GF-D8 (cell line): ENCODE measurements at places on chromosomes 11 and 22.

- no peak for DNase-seq
These were observed 7.3 kb upstream of the FUT4 start for GRCh38 chr11:94536386-94536785.

DNA sequence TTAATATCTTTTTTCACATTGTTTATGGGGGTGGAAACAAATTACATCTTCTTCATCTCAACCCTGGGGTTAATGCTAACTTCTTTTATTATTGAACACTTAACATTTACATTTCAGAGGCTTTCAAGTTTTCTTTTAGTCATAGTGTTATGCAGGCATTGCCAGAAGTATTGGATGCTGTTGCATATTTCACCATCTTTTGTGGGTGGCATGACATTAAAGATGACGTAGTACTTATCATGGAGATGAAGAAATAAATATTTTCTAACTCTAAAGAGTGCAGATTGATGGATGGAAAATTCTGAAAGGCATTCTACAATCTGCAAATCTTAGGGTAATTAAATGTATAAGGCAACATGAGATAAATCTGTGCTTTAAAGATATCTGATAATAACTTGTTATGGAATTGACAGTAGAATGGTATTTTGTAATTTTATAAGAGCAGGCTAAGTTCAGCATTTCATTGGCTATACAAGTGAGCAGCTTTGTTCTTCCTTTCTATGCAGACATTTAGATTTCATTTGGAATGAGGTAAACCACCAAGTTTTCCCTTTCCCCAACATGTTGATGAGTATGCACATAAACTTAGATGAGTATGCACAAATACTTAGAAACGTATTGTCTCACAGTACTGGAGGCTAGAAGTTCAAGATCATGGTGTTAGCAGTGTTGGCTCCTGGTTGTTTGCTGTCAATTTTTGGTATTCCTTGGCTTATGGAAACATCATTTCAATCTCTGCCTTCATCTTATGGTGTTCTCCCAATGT lies 924.4 kb downstream of the METTL15 start:
- no peak for DNase-seq

GRCh38 chr11:134821422-134821821 lies 409.4 kb upstream of the B3GAT1 start:
- no peak for DNase-seq

- no peak for DNase-seq
These were observed 22.6 kb upstream of the MGAT3 start for GRCh38 chr22:39434243-39434653.

DNA sequence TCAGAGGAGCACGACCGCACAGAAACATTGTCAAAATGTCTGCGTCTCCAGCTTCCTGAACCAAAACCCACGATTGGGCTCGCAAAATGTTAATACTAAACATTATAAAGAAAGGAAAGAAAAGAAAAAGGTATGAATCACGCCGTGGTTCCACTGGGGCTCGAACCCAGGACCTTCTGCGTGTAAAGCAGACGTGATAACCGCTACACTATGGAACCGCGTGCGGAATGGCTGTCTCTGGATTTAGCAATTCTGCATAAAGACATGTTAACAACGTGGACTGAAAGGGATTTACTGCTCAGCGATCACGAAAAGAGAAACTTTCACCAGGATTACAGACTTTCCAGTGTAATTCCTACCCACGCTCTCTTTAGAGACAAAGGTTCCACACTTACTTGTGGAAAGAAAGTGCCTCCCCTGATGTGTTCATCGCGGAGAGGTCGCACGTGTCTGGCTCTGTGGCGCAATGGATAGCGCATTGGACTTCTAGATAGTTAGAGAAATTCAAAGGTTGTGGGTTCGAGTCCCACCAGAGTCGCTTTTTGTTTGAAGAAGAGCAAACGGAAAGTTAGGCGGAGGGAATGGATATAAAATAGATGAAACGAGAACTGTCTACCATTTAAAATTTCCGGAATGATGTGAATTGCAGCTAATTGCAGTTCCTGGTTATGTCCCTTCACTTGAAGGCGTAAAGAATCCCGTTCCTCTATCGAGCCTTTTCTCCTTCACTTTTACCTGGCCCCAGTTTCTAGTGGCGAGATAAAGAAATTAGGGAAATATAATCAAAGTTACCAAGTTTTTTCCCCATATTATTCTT lies 39.7 kb downstream of the OR4D9 start:
- peak; percentile 83 for DNase-seq

DNA sequence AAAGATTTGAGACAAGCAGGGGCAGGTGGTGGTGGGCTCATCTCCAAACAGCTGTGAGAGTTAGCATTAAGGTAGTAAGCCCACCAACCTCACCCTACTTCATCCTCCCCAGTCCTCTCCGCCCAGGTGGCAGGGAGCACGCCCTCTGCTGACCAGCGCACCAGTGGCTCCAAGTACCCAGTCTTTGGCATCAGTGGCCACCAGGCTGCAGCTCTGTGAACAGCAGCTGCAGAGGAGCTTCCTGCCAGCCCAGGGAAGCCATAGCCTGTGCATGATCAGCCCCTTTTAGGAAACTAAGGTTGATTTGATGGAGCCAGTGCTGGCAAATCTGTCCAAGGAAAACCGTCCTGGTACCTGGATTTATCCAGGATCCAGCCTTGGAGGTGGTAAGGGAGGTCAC lies 21.7 kb downstream of the CAVIN3 start:
- DNase-seq, result no peak

DNA sequence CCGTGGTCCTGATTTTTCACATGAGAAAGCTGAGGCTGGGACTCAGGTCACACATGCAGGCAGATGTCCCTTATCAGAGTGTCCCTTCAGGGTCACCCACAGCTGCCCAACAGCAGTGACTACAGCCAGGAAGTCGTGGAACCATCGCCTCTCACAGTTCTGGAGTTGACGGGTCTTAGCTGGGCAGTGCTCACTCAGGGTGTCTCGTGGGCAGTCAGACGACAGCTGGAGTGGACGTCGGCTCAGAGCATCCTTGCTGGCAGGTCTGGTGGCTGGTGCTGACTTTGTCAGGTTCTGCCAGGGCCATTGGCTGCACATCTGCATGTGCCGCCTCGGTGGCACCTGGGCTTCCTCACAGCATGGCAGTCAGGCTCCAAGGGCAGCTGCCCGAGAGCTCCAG lies 35.6 kb upstream of the TH start:
- no peak for DNase-seq

- DNase-seq, result no peak
These were observed 71.5 kb downstream of the FCHSD2 start for GRCh38 chr11:73070653-73071052.

DNA sequence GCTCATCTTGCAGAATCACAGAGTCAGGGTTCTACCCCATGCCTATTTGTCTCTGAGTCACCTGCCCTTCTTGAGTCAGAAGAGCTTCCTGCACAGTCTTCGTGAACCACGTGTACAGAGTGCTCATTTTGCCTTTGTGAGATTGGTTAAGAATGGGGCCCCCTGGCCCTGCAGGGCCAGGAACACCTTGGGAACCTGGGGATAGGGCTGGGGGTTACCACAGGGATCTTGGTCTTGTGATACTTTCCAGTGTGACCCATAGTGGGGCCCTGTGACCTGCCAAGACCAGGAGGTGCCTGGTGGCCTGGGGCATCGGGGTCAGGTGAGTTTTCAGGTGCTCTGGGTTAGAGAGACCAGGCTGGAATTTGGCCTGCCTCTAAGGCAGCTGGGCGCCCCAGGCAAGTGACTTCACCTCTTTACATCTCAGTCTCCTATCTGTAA lies 9.4 kb downstream of the TMPRSS13 start:
- DNase-seq, result no peak

DNA sequence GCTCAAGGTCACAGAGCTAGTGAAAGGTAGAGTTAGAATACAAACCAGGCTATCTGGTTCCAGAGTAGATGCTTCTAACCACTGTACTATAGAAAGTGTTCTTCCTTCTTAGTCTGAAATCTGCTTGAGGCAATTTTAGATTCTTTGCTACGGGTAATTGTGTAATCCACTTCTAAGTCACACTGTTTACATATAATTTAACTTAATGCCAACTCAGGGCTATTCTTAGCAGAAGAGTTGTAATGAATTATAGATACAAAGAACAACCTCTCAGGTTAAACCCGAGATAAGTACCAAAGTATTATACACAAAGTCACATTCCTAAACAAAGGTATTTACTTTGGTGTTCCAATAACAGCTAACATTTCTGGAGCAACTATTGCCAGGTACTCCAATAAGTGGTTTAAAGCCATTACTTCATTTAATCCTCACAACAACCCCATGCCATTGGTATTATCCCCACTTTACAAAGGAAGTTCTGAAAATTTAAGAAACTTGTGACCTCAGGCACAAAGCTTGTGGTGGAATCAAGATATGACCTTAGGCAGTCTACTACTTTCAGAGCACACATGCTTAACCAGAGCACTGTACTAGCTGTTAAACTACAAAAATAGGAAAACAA lies 31.1 kb upstream of the DDI1 start:
- DNase-seq, result no peak

- DNase-seq, result no peak
These were observed 366.7 kb downstream of the MN1 start for GRCh38 chr22:27434898-27435297.

DNA sequence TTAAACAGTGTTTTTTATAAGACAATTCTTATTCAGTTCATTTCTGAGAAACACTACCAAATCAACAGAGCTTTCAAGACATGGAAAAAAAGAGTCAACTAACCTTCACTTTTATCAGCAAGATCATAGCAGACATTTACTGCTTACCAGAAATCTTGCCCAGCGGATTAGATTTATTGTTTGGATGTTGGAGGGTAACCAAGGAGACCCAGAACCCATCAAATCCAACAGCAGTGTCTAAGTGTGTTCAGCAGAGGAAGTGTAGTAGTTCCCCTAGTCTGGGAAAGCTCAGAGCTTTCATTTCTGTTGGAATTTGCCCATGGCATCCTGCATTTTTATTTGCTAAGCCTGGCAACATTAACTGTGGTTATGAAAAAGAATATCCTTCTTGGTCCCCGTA lies 2.4 kb upstream of the PGM2L1 start:
- DNase-seq, result no peak

DNA sequence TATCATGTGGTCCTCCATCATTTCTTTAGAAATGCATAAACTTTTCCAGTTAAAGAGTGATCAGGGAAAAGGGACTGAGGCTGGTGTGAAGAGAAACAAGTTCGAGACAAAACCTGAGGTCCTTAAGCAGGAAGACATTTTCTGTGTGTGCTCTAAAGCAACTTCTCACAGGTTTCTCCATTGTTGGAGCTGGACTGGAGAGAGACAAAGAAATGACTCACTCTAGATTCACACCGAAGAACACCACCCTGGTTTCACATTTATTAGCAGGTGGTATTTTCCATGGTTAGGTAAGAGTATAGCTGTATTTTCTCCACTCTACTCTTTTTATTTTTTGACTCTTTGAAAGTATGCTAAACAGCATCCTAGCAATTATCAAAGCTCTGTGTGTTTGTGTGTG lies 736.4 kb downstream of the KCNA4 start:
- DNase-seq, result no peak

GRCh38 chr11:5700421-5701054 lies 10.9 kb downstream of the TRIM22 start:
- no peak for DNase-seq

DNA sequence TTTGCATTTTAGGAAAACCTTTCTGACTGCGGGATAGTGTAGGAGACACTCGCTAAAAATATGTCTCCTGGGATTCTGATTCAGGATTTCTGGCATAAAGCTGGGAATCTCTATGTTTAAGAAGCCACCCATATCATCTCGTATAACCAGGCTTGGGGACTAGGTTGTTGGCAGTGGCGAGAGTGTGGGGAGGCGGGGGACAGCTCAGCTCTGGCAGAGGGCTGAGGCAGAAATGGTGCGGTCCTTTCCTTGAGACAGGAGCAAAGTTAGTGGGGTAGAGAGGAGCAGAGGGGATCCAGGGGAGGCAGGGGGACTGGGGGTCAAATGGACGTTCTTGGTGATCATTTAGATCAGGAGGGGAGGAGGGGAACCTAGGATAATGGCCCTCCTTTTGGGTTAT lies 74.3 kb downstream of the TEAD1 start:
- no peak for DNase-seq

- DNase-seq, result no peak
These were observed 4.5 kb downstream of the TRIM29 start for GRCh38 chr11:120133216-120134105.

- no peak for DNase-seq
These were observed 89.8 kb downstream of the PDE2A start for GRCh38 chr11:72584293-72584938.

- no peak for DNase-seq
These were observed 44.7 kb downstream of the BIRC2 start for GRCh38 chr11:102391549-102392237.

DNA sequence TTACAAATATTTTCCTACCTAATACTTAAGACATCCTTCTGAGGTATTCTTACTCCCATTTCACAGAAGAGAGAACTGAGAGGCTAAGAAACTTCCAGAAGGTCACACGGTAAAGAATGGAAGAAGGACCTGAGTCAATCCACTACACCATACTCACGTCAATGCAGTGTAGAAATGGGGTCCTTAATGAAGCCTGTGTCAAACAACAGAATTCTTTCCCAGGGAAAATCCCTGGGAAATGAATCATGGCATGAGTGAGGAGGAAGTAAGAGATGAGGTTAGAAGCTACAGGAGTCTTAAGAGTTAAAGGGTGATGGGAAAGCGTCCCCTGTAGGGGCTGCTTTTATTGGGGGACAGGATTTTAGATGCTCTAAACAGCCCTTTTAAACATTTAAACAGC lies 147.9 kb downstream of the C11orf91 start:
- no peak for DNase-seq

DNA sequence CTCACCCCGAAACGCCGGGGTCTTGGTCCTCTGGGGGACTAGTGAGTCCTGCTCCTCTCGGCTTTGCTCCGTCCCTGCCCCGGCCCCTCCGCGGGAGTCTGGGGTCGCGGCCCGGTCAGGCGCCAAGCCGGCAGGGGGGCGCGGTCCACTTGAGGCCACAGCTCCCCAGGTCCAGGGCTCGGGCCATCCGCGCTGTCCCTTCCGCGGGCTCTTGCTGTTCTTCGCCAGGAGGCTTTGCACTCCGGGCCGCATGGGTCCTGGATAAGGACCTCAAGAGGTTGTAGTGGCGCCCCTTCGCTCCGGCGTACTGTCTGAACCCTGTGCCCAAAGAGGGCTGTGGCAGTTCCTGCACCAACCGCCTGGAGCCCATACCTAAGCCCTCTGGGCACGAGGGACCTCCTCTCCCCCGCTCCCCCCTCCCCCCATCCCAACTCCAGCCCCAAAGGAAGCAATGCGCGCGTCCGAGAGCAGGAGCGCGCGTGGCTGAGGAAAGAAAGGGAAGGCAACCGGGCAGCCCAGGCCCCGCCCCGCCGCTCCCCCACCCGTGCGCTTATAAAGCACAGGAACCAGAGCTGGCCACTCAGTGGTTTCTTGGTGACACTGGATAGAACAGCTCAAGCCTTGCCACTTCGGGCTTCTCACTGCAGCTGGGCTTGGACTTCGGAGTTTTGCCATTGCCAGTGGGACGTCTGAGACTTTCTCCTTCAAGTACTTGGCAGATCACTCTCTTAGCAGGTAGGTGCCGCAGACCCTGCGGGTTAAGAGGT lies at the start of gene ADM:
Gene ADM (plus strand): TSS at position 579 of the 767 bp plus-strand sequence. CDS start 628 bp downstream, outside the sequence.
- no peak for DNase-seq
